Frontal cortex (tissue), 4 donors: ENCODE measurements at places on chromosomes 7 and 10.

- DNase-seq = no peak
Observed at GRCh38 chr10:117462424-117462792, 80.1 kb upstream of the EMX2 start.

GRCh38 chr7:78149787-78150186, 351.2 kb downstream of the PHTF2 start:
- DNase-seq = no peak

GRCh38 chr7:156589808-156590207, 50.8 kb upstream of the RNF32 start:
- no peak for DNase-seq

- DNase-seq = no peak
Observed at GRCh38 chr7:136997735-136998134, 129.3 kb downstream of the CHRM2 start.

GRCh38 chr7:28921822-28922221, 36.3 kb downstream of the TRIL start:
- peak; percentile 41 for DNase-seq

DNA sequence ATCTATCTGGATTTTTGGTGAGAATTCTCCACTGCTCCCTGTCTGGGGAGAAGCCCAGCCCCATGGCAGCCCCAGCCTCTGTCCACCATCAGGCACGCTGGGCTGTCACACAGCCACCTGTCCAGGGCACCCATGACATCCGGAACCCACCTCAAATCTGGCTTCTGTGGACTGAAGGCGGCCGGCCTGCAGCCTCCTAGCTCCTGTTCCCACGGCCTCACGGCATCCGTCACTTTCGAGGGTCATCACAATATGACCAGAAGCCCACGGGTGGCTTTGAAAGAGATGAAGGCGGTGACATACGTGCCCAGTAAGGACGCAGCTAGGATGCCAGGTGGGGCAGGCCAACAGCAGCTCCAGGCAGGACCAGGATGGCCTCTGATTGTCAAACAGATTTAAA, 140.9 kb downstream of the PTPRN2 start:
- DNase-seq = no peak

DNA sequence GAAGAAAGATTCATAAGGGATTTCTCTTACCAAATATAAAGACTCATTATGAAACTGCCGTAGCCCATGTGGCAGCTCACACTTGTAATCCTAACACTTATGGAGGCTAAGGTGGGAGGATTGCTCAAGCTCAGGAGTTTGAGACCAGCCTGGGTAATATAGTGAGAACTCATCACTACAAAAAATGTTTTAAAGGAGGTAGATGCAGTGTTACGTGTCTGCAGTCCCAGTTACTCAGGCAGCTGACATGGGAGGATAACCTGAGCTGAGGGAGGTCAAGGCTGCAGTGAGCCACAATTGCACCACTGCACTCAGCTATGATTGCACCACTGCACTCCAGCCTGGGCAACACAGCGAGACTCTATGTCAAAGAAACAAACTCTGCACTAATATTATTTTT, 18.1 kb upstream of the DNA2 start:
- DNase-seq = no peak

DNA sequence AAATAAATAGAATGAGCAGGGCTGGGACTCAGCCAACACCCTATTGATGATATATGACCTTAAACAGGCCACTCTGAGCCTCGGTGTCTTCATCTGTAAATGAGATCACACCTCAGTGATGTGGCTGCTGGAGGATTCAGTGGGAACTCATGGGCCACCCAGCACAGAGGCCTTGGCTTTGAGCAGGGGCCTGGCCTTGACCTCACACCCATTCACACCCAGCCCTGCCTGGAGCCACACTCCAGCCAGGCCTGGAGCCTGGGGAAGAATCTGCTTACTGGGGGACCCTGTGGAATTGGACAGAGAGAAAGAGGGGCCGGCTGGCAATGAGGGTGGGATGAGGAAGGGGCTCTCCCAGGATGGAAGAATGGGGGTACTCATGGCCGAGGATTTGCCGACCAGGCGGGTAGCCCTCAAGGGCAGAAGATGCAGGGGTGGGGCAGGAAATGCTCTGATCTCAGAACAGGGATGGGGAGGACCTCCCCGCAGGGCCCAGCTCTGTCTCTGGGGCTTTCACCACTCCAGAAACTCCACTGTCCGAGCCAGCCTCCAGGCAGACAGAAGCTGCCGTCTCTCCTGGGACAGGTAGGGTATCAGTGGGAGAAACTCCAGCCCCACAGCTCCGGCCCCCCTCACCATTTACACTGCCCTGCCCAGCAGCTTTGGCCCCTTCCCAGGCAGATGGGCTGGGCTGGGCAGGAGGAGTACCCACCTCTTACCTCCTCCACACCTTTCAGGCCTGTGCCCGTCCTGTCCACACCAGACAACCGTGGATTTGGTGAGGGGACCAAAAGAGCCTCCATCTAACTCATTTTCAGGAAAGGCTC, 81.9 kb downstream of the RGS10 start:
- no peak for DNase-seq

DNA sequence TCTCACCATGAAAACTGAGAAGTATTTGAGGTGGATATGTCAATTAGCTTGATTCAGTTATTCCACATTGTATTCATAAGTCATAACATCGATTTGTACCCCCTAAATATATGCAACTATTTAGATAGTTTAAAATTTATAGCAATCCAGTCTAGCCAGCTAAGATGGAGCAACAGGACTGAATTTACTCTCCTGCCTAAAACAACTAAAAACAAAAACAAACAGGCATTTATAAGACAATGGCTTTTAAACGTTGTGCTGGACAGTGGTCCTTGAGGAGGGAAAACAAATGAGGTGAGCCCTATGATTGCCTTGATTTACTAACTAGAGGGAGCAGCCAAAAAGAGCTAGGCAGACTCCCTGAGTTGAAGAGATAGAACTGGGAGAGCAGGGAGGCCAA, 814 bp upstream of the GPAM start:
- DNase-seq = no peak
